ENCODE measurements at places on chromosomes 4 and X.

DNA sequence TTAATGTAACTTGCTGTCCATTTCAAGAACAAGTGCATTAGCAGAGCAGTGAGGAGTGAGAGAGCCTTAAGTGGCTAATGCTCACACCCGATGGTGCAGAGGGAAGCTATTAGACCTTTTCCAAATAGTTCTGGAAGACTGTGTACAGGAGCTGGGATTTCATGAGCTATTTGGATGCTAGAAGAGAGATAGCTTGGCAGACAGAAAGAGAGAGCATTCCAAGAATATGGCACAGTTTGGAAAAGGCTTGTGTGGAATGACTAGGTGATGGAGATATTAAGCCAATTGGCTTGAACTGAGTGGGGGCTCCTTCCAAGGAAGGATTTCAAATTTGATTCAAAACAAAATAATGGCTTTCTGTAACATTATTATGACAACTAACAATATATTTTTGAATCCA, 1097.2 kb upstream of the TENM3 start:
- no peak for DNase-seq

DNA sequence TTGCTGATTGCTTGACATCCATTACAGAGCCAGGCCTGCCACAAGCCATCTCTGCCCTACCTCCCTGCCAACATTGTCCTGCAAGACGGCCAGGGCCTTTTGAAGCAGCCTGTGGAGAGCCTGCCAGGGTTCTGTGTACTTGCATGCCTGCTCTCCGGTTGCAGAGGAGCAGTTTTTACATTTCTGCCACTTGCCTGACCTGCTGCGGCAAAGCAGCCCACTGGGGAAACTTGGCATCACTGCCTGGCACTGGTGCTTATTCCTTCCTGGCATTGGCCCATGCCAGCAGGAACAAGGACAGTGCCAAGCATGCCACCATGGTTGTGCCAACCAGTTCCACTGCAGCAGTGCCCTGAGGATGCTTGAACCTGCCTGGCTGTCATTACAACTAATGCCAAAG, 167.1 kb downstream of the NHS start:
- no peak for DNase-seq

GRCh38 chr4:178937130-178937529, 1494.9 kb upstream of the AGA start:
- DNase-seq = no peak

GRCh38 chr4:9979101-9979701, 42.1 kb downstream of the SLC2A9 start:
- no peak for DNase-seq

- no peak for DNase-seq
These were observed 29.7 kb upstream of the HPSE start for GRCh38 chr4:83364312-83364711.

GRCh38 chr4:14184265-14184664, 556.7 kb upstream of the BOD1L1 start:
- no peak for DNase-seq

- no peak for DNase-seq
These were observed 409.3 kb upstream of the NWD2 start for GRCh38 chr4:36835246-36835645.

DNA sequence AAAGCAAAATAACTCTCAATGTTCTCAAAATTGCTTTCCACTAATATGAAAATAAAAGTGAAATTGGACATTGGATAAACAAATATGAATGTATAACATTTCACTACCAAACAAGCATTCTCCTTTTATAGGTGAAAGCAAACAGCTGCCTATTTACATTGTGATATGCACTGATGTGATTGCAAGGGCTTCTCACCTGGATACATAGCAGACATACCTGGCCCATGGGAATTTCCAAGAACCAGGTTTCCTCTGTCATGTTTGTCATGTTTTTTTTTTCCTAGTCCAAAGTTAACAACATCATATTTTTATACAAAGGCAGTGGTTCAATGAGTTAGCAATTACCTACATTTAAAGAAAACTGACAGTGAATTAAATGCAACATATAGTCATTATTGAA, 228.5 kb downstream of the ANKRD50 start:
- no peak for DNase-seq

- DNase-seq = no peak
These were observed 142.6 kb downstream of the EGF start for GRCh38 chr4:110055158-110055768.

DNA sequence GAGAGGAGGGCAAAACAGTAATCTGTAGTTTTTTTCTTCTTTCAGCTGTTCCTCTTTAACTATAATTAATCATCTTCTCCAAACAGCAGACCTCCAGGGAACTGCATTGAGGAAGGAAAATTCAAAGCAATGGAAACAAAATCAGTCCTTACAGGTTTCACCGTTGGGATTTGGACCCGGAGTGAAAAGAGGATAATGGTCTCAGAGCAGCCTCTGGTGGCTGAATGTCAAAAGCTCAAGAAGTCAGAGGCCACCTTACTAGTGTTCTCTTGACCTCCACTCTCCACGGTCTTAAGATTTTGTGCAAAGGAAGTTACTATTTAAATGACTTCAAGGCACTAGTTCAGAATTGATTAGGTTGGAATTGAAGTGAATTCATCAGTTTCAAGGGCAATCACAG, 16.0 kb upstream of the MID1 start:
- no peak for DNase-seq

DNA sequence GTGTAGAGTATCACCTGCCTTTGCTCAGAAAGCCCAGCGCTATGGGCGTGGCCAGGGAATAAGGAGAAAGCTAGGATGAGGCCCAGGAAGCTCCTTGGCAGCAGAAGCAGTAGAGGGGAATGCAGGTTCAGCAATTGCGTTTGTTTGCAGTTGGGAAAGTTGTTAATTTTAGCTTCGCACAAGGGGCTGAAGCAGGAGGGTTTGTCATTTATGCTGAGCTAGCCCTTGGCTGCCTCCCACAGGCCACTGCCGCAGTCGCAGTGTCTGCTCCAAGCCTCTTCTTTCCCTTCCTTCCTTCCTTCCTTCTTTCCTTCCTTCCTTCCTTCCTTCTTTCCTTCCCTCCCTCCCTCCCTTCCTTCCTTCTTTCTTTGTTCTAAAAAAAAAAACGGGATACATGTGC, 21.5 kb downstream of the FRMPD3 start:
- DNase-seq = no peak

DNA sequence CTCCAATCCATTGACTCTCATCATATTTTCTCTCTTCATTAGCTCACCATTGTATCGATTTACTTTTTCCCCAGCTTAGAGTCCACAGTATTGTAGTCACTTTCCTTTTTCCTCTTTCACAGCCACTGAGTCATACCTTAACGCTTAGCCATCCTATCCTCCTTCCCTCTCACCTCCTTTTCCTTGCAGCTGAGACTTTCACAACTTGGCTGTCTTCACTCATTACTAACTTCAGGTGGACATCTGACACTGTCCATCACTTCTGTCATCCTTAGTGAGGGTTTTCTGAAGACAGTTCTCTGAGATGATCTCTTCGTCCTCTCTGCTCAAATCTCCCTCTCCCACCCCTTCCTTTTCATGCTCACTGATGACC, 70.5 kb upstream of the ESX1 start:
- DNase-seq = no peak

DNA sequence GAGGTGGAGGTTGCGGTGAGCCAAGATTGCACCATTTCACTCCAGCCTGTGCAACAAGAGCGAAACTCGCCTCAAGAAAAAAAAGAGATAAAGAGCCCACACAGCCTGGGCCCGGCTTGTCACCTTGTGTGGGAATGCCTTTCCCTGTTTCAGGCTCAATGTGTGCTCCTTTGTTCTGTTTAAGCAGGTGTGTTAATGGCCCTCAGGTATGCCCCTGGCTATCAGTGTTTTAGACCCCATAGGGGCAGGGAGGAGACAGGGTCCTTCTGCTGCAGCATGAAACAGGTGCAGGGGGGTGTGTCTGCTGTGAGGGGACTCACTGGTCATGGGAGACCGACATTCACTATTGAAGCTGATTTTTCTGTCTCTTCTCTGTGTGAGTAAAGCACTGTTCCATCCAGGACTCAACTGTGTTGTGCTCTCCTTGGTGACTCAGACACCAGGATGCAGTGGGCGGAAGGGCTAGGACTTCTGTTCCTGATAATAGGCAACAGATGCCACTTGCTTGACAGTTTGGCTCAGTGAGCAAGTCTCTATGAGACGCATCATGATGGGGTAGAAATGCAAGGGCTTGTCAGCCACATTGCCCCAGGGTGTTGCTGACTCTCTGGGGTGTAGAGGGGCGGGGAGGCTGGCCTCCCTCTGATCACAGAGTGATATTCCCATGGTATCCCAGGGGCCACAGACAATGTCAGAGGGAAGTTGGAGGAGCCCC, 15.6 kb upstream of the LAP3 start:
- DNase-seq = no peak

- DNase-seq = no peak
These were observed 66.7 kb upstream of the PRPS1 start for GRCh38 chrX:107561468-107562215.

DNA sequence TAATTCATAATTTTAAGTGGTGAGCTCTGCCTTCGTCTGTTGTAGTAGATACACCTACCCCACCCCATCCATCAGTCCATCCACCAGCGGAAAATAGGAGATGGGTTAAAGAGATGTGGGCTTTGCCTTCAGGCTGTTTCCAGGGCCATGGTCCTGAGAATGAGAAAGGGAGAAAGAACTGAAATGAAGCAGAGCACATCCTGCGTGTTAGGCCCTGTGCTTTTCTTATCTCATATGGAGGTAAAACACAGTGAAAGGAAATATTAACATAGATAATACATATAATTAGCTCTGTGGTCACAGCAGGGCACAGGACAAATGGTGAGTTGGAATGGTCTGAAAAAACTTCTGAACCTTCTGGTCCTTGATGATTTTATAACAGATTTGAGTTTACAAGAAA, 393.5 kb downstream of the BMPR1B start:
- DNase-seq = no peak

DNA sequence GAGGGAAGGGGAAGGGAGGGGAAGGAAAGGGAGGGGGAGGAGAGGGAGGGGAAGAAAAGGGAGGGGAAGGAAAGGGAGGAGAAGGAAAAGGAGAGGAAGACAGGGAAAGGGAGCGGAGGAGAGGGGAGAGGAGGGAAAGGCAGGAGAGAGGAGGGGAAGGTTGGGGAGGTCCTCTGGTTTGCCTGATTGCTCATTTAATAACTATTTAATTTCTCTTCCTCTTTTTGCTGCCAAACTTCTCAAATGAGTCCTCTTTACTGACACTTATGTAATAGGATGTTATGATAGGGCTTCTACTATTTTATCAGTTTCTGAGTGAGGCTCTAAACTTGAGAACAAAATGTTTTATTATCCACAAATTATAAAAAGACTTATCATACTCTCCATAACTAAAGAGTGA, 35.4 kb upstream of the PPA2 start:
- no peak for DNase-seq

DNA sequence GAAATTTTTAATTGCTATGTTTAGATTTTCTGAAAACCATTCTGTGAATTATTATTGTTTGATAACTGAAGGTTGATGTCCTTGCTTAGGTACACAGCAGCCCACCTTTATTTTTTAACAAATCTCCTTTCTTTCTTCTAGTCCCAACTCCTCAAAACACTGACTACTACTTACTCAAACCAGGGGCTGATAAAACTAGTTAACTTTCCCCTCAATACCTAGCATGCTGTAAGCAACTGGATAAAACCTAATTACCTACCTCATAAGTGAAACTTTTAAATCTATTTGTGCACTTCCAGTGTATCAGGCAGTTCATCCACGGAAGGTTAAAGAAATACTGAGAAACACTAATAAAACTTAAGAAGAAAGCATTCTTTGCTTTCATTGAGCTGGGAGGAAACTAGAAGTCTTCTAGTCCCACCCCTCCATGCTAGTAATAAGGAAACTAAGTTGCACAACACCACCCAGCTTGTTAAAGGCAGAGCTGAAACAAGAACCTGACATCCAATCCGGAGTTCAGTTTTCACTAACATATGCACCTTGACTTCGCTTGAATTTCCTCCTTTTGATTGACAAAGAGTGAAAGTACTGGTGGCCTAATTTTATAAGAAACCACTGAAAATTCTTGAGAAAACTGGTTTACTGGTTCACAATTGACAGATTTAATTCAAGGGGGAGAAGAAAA, 180.2 kb upstream of the TET2 start:
- DNase-seq = no peak

DNA sequence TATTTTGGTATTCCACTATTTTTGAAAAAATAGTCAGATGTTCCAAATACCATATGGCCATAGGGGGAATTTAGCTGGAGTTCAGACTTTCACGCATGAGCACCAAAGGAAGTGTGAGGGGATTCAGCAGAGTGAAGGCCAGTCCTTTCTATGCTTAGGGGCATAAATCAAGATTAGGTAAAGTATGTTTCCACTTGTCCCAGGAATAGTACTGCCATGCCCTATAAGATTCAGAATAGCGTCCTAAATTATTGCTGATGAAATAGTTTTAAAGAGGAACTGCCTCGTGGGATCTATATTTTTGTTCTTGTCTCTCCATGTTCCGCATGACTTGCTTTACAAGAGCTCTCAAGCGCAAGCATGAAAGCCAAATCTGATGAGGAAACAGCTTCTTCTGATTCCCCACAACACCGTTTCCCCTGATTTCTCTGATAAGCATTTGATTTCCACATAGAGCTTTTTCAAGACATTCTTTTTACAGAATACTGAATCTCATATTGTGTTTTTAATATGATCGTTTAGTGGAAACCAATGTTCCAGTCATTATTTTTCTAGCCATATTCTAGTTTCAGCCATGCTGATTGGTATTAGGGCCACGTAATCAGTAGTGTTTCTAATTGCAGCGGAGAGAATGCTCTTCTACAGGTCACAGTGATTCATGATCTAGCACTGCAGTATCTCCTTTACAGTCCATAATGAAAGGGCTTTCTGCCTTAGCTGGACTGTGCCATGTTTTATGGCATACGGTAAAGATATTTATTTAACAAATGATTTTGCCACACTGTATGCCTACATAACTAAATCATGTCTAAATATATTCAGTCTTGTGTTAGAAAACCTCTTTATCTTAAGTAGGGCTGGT, 492.3 kb downstream of the CENPC start:
- DNase-seq = no peak

- DNase-seq = no peak
These were observed 126.7 kb upstream of the STX18 start for GRCh38 chr4:4668355-4669210.

DNA sequence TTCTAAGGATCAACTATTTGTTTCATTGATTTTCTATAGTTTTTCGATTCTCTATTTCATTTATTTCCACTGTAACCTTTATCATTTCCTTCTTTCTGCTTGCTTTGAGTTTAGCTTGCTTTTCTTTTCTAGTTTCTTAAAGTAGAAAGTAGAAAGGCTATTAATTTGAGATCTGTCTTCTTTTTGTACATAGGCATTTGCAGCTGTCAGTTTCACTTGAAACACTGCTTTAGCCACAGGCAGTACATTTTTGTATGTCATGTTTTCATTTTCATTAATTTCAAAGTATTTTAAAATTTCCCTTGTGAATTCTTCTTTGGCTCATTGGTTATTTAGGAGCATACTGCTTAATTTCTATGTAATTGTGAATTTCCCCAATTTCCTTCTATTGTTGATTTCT, 152.2 kb downstream of the SH3KBP1 start:
- no peak for DNase-seq

- no peak for DNase-seq
These were observed 91.6 kb downstream of the ARAP2 start for GRCh38 chr4:36152735-36153134.

Measured in stimulated activated CD4-positive, alpha-beta T cell treated with anti-CD3 and anti-CD28 coated beads, Interleukin-12 subunit alpha, Interleukin-12 subunit beta, amount 100 ng/mL, for 4 hours (primary cell).